ENCODE measurements at places on chromosomes 7 and 10.

GRCh38 chr10:97874332-97874731 is 24.7 kb downstream of the GOLGA7B start:
- DNase-seq = no peak

DNA sequence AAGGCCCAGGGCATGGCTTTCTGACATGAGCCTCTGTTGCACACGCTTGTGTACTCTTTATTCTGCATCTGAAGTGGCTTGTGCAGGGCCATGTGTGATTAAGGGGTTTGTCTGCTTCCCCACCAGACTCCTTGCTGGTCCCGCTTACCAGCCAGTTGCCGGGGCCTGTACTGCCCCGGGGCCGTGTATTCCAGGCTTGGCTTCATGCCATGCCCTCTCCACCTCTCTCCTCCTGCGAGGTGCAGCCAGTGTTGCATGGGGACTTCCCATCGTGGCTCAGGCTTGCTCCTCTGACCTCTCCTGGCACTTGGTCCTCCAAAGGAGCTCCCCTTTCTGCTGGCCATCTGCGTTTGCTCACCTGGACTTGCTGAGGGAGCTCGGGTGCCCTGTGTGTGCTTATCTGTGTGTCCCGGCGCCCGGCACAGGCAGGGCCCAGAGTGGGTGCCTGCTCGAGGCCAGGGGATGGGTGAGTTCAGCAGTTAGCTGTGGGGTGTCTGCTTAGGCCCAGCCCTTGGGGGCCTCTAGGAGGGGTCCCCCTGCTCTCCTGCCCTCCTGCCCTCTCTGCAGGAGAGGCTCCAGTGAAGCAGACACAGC is 11.0 kb upstream of the C10orf143 start:
- no peak for DNase-seq

GRCh38 chr7:129828989-129829736 is 123.6 kb downstream of the UBE2H start:
- no peak for DNase-seq

- DNase-seq = no peak
Observed at GRCh38 chr7:142838461-142839213, 16.2 kb upstream of the EPHB6 start.

- peak; percentile 78 for DNase-seq
Observed at GRCh38 chr10:34638406-34639054, 176.6 kb downstream of the PARD3 start.

- no peak for DNase-seq
Observed at GRCh38 chr7:21013765-21014539, 227.3 kb upstream of the SP8 start.

DNA sequence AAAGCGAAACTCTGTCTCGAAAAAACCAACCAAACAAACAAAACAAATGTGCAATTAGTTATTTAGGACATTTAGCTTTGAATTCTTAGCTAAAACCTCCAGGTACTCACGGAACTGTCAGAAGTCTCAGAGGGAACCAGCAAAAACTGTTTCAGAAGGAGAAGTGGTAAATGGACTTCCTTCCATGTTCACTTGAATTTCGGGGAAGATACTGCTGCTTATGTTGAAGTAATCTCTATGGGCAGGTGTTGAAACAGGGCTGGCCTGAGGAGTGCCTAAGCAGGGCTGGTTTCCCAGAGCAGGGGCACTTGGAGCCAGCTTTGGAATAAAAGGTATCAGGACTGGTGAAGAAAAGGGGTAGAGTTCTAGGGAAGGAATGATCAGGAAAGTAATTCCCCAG is 2.4 kb upstream of the EXOC6 start:
- no peak for DNase-seq

DNA sequence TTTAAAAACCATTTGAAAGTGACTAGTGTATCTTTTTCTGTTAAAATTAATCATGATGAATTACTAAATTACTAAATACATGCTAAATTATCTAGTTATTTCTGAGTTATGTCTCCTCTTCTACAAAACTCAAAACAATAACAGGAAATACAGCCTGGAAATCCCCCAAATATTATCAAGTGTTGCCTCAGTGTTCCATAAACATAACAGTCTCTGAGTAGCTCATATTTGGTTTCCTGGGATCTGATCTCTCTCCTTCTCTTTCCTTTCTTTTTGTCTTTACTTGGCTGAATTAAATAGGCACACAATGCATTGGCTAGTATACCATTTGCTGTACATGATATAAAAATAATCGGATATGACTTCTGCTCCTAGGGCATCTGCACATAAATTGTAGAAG is 277.6 kb upstream of the IGFBP3 start:
- no peak for DNase-seq

GRCh38 chr10:34613491-34613890 is 201.6 kb downstream of the PARD3 start:
- no peak for DNase-seq

- no peak for DNase-seq
Observed at GRCh38 chr10:119514819-119515218, 27.7 kb downstream of the RGS10 start.

DNA sequence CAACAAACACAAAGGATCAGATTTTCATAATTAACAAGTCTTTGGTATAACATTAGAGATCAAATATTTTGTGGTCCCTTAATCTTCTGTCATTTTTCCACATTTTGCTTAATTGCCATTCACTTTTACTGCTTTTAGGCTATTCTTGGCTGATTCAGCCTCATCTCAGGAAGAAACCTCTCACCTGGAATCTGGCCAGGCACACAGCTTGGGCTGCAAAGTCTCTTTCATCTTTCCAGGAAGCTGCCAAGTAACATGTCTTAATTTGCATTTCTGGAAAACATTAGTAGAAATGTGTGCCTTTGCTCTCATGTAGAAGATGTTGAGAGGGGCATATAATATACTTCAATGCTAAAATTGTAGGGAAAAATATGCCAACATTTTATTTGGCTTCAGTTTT is 174.2 kb upstream of the STEAP4 start:
- DNase-seq = no peak

DNA sequence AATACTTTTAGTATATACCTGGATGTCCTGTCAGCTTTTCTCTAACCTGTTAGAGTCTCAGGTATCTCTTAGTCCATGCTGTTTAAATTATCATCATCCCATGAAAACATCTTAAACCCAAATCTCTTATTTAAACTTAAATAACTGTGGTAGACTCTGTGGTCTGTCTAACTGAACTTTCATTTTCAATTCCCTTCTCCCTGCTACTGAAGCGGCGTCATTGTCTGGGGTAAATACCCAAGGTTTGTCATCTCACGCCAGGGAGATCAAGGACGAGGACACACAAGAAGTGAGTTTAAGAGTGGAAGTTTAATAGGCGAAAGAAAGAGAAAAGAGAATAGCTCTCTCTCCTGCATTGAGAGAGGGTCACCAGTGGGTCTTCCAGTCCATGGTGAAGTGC is 804.4 kb upstream of the CELF2 start:
- DNase-seq = no peak

DNA sequence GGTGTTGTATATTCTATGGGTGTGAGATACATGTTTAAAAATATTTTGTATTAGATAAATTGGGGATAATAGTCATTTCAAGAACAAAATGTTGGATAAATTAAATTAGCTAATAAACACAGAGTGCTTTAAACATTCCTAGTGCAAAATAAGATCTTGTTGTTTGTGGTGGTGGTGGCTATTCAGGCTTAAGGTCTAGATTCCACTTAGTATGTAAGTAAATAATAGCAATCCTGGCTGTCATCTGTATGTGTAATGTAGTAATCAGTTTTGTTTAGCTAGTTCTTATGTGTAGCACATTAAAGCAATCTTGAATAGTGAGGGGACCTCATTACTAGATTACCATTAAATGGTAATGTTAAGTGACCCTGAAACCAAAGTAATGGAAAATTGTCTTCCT is 48.7 kb downstream of the KAT6B start:
- DNase-seq = no peak

GRCh38 chr10:124865676-124866075 is 64.1 kb downstream of the ABRAXAS2 start:
- DNase-seq = no peak

- DNase-seq = no peak
Observed at GRCh38 chr7:114972567-114972966, 50.7 kb downstream of the MDFIC start.

DNA sequence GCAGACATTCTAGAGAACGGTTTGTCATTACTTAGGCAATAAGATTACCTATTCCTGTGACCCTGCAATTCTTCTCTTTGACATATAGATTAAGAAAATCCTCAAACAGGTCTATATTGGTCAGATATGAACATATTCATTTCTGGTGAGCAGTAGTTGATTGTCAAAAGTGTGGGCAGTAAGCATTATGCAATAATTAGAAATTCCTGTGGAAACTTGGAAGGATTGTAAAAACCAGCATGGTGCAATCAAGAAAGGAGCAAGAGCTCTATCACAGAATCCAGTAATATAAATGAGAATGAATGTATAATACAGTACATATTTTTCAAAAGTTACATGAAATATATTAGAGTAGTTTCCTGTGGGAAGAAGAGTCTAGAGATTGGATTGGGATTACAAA is 406.5 kb downstream of the SUGCT start:
- DNase-seq = peak; percentile 8

- no peak for DNase-seq
Observed at GRCh38 chr7:102101111-102101551, 185.5 kb upstream of the SH2B2 start.

DNA sequence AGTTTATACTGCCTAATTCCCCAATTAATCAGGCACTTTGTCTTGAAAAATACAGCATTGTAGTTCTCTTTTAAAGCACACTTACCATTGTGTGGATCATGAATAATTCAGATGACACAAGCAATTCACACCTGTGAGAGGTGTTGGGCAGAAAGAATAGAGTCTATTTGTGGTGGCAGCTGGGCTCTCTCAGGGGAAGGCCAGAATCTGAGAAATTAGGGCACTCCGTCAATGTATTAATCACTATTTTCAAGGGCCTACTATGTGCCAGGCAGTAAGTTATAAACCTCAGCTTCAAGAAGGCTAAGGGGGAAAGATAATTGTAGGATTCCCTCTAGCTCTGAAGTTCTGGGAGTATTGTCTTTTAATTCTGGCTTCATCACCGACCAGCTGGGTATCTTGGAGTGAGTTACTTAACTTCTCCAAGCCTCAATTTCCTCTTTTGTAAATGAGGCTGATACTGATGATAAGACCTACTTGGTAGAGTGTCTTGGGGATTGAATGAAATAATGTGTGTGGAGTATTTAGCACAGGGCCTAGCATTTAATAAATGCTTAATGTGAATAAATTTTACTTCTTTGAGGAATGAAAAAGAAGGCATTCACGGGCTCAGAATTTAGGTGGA is 2.5 kb downstream of the CHN2 start:
- DNase-seq = no peak

GRCh38 chr7:25643770-25644394 is 415.6 kb upstream of the NPVF start:
- no peak for DNase-seq

GRCh38 chr10:70851597-70852475 is 36.1 kb downstream of the SGPL1 start:
- DNase-seq = no peak

GRCh38 chr10:74753442-74754211 is 72.8 kb upstream of the KAT6B start:
- DNase-seq = peak; percentile 70

DNA sequence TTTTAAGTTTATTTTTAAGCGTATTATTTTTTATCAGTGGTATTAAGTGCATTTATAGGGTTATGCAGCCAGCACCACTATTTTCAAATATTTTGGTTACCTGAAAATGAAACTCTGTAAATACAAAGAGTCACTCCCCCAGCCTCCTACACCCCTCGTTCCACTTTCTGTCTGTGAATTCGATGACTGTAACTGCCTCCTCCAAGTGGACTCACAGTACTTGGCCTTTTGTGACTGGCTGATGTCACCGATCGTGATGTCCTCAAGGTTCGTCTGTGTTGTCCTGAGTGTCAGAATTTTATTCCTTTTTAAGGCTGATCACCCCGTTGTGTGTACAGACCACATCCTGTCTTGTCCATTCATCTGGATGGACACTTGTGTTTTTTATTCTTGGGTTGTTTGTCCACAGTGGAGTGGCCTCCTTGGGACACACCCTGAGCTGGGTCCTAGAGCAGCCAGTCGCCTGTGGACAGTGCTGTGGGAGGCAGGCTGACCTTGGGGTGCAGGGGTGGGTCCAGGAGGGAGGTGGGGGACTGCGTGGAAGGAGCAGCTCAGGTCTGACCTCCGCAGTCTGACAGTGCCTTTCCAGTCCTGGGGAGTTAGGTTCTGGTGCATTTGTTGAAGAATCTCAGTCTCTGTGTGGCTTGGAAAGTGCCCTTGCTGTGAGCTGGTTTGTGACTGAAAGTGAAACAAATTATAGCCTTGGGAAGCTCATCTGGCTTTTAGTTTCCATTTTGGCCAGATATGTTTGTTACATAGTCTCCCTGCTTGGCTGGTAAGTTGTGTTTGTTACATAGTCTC is 6.9 kb downstream of the MTG1 start:
- DNase-seq = no peak

DNA sequence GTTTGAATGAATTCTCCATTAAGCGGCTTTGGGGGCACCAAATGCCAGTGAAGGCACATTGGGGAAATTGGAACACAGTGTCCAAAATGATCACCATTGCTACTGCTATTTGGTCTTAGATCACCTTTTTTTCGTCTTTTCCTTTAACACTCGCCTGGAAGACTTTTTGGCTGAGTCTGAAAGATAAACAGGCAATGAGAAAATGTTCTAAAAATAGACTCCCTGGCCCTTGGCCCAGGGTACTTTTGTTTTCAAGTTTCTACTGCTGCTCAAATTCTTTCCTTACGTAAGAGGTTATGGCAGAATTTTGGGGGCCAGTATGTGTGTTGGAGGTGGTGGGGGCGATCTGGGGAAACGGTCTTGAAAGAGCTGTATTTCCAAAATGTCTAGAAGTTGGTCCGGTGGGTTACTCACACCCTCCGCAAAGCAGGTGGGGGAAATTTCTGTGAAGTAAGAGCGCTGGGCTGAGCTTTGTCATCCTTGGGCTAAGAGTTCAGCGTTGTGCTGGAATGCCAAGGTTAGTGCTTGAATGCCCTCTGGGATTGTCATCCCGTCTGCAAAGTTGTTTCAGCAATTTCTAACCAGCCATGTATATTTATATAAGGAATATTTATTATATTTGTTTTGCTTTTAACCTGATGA is 1.3 kb upstream of the ITPRIP start:
- DNase-seq = peak; percentile 71

DNA sequence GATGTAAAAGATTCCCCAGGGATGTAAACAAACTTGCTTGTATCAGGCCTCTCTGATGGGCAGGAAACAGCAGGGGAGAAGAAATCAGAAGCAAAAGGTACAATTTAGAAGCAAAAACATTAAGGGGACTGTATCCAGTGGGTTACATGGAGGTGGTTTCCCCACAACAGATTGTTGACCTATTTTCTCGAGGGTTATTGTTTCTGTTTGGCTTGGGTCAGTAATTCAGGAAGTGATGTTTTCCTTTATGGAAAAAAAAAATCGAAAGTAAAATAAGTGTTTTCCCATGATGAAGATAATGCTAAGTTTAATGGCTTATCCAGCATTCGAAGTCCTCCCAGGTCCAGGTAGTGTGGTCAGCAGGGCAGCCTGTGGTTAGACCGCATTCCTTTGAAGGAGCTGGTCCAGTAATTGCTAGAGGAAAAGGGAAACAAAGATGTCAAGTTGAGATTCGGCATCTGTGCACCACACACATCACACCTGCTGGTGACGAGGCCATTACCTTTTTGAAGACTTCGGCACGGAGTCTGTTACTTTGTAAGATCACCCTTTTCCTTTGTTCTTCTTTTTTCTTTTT is 37.3 kb upstream of the ADAM12 start:
- no peak for DNase-seq

Measured in EL (cell line).